ENCODE measurements at places on chromosomes 7 and 10. TPM values are rescaled to one million over a fixed set of nuclear protein-coding genes. Genes with fewer than 3 reads are reported as not detected.
A peak's percentile ranks its signal among the peaks of the same experiment; 100 is the strongest.

DNA sequence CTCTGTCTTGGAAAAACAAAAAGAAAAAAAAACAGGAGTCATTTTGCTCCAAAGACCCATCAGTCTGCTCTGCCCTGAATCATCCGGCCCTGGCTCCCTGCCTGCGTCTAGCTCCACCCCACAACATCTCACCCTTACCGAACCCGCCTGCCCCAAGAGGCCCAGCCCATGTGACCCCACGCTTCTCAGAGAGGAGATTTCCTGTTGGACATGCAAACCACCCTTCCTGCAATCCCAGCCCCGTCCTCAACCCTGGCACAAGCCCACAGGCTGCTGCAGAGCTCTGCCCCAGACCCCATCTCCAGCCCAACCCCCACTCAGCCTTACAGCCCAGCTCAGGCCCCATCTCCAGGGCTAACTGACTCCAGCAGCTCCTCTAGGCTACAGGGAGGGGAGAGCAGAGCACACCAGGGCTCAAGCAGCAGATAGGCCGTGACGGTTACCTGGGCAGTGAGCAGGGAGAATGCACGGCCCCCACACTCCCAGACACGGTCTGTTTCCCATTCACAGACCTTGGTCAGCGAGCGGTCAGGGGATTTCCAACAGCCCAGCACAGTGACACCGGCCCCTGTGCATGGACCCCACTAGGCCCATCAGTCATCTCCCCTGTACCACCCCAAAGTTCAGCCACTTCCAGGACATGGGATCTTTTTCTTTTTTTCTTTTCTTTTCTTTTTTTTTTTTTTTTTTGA lies 69.9 kb upstream of the GTF2I start:
- peaks cover 7% of the 10 kb centered on the region for H3K4me1 ChIP-seq
- no peak overlapping the region for H3K4me3 ChIP-seq
- DNase-seq: peak; percentile 91
- peak overlapping the region; percentile 73 for H3K27ac ChIP-seq
- H3K36me3 ChIP-seq: no peaks in the 10 kb centered on the region
- H3K27me3 ChIP-seq: no peaks in the 10 kb centered on the region

GRCh38 chr10:100330079-100330478 lies at the start of gene PKD2L1:
PKD2L1 (minus strand) TSS chr10:100330228; CDS start chr10:100330103, 125 bp downstream.
- H3K27ac ChIP-seq: no peak within 1 kb of the TSS
- no peak within 1 kb of the TSS for H3K4me3 ChIP-seq
- no peaks in the 10 kb centered on the region for H3K4me1 ChIP-seq
- no peak for DNase-seq
- no peaks in the 10 kb centered on the region for H3K36me3 ChIP-seq

DNA sequence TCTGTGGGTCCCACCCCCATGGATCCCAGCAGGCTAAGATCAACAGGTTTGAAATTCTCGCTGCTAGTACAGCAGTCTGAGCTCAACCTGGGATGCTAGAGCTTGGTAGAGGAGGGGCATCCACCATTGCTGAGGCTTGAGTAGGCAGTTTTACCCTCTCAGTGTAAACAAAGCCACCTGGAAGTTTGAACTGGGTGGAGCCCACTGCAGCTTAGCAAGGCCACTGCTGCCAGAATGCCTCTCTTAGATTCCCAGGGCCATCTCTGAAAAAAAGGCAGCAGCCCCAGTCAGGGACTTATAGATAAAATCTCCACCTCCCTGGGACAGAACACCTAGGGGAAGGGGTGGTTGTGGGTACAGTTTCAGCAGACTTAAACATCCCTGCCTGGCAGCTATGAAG lies 190.0 kb upstream of the CACNA2D1 start:
- H3K27me3 ChIP-seq: no peaks in the 10 kb centered on the region
- H3K36me3 ChIP-seq: no peaks in the 10 kb centered on the region
- no peaks in the 10 kb centered on the region for H3K4me1 ChIP-seq
- H3K4me3 ChIP-seq: no peak overlapping the region

The ATP5F1C gene
- total RNA-seq: 170 TPM

The MET gene
- 29.8 TPM for total RNA-seq

The WNT16 gene
- 3.8 TPM for total RNA-seq

The MRC1 gene
- not detected for total RNA-seq

The FBXL13 gene
- 0.66 TPM for total RNA-seq

The OR2A7 gene
- 0.50 TPM for total RNA-seq

All from fibroblast of lung (primary cell).